ENCODE measurements at places on chromosomes 1 and 21.

DNA sequence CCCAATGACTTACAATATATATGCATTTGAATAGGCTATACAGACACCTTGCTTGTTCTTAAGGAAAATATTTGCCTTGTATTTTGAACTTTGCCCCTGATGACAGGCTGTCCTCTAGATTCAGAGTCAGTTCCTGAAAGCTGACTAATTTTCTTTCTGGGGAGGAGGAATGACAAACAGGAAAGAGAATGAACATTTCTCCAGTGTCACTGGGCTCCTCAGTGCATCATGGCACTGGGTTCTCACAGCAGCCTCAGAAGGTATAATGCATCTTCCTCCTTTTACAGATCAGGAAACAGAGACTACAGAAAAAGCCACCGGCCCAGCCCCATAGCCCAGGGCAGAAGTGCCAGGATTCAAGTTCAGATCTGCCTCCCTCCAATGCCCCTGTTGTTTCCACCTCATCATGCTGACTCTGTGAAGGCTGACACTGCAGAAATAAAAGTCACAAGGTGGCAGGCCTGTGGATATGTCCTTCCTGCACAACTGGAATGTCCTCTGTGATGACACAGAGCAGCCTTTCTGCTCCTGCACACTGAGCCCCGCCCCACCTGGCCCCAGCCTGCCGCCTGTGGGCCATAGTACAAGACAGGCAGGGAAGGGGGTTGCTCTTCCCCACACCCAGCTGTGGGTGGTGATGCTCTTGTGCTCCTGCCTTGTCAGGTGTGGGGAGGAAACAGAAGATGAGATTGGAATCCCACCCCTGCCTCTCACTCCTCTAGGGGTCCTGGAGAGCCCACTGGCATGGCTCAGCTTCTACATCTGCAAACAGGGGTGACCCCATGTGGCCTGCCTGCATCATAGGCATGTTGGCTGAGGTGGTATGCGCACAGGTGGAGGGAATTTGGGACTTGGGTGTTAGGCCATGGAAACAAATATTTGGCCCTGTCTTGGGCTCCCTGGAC, 6.4 kb downstream of the TTC22 start:
- DNase-seq, result no peak

- DNase-seq, result no peak
These were observed 15.6 kb downstream of the S100A7A start for GRCh38 chr1:153431928-153432327.

- DNase-seq, result no peak
These were observed 24.7 kb downstream of the RGS1 start for GRCh38 chr1:192600275-192600674.

DNA sequence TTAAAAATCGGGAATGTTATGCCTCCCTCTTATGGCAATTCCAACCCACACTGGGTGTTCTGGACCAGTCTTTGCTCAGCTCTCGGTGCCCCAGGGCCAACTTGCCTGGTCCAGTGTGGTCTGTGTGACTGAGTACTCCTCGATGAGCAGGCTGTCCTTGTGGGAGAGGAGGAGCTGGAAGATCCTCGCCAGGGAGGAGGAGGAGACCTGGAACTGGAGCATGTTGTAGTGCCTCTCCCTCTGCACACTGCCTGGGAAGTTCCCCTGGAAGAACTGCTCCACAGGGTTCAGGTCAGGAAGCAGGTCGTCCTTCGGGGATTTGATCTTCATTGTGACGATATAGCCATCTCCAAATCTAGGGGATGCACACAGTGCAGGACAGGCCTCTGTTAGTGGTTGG, 88.5 kb upstream of the GCLM start:
- DNase-seq, result no peak

DNA sequence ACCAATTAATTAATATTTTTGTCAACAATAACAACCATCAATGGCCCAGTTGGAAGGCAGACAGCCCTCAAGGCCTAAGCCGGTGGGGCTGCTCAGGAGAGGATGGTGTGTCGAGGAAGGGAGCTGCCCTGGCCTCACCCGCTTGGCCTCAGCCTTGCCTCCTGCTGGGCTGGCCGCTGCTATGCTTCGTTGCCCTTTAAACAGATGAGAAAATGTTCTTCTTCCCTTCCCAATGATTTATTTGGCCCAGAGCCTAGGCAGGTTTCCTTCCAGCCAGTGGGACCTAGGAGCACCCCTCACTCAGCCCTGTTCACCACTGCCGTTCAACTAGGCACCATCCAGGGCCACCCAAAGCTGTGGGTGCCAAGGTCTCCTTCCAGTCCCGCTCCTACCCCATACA, 3.1 kb upstream of the ADGRB2 start:
- no peak for DNase-seq

GRCh38 chr1:94336991-94337390, 81.2 kb upstream of the ABCD3 start:
- DNase-seq, result no peak

- DNase-seq, result no peak
These were observed 163.5 kb downstream of the COP1 start for GRCh38 chr1:176043537-176043936.
